Activated CD4-positive, alpha-beta memory T cell treated with anti-CD3 and anti-CD28 coated beads, Interleukin-2, amount 10 ng/mL, durations not matched to agents 7 days and 5 days (primary cell): ENCODE measurements at places on chromosomes 6 and 20. TPM values are rescaled to one million over a fixed set of nuclear protein-coding genes. Genes with fewer than 3 reads are reported as not detected.

GRCh38 chr6:139146317-139146726, 11.4 kb downstream of the HECA start:
- no peak for DNase-seq

- DNase-seq = no peak
Observed at GRCh38 chr6:79440598-79440997, 96.6 kb downstream of the LCA5 start.

GRCh38 chr6:34383161-34383631, 9.3 kb downstream of the NUDT3 start:
- DNase-seq = no peak

DNA sequence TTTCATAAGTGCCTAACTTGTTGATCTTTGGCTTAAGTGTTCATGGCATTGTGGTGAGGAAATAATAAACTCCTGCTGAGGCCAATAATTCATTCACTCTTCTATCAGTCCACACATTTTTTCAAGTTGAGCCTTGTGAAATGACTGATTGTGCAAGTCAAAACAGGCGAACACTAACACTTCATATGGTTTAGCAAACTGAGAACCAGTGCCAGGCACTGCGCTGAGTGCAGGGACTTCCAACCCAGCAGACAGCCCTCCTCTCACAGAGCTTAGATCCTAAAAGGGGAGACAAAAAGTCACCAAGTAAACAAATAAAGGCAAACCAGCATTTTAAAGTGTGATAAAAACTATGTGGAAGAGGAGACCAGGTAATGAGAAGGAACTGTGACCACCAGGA, 435.0 kb downstream of the PTPRT start:
- no peak for DNase-seq

DNA sequence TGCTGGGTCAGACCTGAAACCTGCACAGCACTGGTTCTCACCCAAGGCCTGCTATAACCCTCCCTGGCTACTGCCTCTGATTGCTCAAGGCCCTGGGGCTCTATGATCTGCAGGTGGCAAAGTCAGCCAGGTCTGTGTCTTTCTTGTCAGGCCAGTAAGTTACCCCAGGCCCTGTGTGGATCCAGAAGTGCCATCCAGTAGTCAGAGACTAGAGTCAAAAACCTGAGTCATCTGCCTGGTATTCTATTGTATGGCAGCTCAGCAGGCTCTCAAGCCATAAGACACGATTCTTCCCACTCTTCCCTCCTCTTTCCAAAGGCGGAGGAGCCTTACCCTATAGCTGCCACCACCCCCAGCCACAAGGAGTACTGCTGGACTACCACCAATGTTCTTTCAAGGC, 593.0 kb downstream of the FRK start:
- DNase-seq = no peak

DNA sequence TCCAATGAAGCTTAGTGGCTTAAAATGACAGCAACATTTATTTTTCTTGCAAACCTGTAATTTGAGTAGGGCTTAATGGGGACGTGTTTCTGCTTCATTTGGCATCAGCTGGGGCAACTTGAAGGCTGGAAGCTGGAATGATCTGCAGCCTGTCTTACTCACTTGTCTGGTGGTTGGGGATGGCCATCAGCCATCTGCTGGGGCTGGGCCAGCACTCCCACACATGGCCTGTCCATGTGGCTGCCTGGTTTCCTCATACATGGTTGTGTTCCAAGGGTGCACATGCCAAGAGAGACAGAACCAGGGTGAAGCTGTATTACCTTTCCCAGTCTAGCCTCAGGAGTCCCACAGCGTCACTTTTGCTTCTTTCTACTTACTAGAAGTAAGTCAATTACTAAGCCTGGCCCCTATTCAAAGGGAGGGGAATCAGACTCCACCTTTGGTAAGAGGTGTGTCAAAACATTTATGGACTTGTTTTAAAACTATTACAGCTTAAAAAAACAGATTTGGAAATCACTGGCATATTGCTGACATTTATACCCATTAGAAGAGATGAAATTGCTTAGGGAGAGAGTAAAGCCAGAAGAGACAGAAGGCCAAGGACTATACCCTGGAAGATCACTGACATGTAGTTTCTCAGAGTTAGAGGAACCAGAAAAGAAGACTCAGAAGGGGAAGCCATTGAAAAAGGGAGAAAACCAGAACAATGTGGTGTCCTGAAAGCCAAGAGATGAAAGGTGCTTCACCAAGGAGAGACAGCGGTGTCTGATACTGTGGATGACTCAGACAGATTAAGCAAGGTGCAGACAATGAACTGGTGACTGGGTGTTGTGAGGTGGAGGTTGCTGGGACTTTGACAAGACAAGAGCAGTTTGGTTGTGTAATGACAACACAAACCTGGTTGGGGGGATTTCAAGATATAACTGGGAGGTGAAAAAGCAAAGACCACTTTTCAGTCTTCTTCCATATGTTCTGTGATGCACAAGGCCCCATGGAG, 345.2 kb downstream of the GJA1 start:
- no peak for DNase-seq

DNA sequence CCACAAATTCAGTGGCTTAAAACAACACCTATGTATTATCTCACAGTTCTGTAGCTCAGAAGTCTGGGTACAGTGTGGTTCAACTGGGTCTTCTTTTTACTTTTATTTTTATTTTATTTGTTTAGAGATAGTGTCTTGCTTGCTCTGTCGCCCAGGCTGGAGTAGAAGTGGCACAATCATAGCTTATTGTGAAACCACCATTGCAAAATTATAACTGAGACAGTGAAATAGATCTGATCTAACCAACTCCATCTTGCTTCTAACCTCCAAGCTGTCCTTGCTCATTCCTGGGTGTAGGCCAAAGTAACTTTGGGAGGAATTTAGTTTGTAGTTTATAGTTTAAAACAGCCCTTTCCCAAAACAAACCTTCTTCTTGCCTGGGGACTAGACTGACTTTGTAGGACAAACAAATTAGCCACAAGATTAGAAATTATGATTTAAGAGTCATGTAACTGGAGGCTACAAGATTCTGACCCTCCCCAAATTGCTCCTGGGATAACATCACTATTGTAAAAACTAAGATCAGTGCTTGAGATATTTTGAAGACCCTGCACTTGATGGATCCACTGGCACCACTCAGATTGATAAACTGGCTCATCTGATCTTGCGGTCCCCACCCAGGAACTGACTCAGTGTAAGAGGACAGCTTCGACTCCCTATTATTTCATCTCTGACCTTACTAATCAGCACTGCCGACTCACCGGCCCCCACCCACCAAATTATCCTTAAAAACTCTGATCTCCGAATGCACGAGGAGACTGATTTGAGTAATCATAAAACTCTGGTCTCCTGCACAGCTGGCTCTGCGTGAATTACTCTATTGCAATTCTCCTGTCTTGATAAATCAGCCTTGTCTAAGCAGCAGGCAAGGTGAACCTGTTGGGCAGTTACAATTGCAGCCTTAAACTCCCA, 193.4 kb upstream of the CDYL start:
- no peak for DNase-seq

DNA sequence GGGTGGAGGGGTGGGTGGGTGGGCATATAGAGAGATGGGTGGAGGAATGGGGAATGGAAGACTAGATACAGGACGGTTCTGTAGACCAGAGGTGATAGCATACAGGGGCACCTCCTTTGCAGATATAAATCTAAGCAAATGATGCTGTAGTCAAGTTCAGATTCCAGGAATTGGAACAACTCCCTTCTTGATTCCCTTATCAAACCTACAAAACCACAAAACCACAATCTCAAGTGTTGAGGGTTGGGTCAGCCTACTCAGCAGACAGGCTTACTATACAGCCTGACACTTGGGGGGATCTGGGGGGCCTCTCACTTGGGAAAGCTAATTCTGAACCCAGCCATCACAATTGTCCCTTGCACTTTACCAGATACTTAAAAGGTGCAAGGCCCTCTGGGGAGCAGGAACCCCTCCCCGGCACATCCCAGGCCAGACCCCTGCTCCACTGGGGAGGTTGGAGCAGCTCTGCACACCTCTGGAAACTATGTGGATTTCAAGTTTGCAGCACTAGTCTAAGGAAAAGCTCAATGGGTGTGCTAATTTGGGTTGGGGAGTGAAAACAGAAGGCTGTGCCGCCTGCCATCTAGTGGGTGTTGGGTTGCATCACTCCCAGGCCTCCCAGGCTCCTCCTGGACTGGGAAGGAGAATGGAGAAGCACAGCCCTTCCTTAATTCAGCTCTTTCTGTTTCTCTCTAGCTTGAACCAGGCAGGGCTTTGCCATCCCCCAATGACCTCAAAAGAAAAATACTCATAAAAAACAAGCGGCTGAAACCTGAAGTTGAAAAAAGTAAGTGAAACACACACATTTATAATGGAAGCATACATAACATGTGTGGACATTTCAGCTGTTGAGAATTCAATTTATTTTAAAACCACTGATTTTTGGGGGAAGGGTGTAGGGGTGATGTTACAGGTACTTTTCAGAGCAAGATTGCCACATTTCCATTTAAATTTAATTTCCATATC, 121.2 kb upstream of the LAMP5 start:
- DNase-seq = no peak

DNA sequence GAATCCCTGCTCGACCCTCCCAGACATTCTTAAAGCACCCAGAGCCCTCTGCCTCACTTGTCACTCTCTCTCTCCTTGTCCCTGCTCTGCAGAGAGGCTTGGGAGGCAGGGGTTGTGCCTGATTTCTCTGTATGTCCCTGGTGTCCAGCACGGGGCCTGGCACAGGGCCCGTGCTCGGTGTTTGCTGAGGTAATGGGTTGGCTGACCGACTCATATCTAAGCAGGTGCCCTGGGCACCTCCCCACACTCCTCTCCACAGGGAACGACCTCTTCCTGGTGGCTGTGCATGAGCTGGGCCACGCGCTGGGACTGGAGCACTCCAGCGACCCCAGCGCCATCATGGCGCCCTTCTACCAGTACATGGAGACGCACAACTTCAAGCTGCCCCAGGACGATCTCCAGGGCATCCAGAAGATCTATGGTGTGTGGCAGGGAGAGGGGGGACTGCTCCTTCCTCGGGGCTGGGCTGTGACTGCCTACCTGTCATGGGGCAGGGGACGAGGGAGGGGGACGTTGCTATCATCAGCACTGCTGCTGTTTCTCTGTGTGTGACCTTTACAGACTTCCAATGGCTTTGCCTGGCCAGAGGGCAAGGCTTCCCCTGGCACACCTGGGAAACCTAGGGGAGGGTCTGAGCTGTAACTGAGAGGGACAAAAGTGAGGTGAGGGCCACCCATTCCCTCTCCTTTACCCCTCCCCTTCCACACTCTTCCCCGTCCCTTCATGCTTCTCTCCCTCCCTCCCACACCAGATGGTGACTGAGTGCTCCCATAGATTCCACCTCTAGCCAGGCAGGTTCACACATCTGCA, 14.2 kb downstream of the MMP24OS start:
- DNase-seq = no peak

GRCh38 chr6:88050140-88050818, 2.6 kb downstream of the SPACA1 start:
- DNase-seq = no peak

GRCh38 chr6:141878686-141879085, 254.0 kb upstream of the GJE1 start:
- DNase-seq = no peak

- no peak for DNase-seq
Observed at GRCh38 chr6:7621761-7622160, 31.8 kb downstream of the SNRNP48 start.

- no peak for DNase-seq
Observed at GRCh38 chr6:16198061-16198705, 40.2 kb upstream of the GMPR start.

- DNase-seq = no peak
Observed at GRCh38 chr6:75130784-75131183, 75.1 kb downstream of the COL12A1 start.

DNA sequence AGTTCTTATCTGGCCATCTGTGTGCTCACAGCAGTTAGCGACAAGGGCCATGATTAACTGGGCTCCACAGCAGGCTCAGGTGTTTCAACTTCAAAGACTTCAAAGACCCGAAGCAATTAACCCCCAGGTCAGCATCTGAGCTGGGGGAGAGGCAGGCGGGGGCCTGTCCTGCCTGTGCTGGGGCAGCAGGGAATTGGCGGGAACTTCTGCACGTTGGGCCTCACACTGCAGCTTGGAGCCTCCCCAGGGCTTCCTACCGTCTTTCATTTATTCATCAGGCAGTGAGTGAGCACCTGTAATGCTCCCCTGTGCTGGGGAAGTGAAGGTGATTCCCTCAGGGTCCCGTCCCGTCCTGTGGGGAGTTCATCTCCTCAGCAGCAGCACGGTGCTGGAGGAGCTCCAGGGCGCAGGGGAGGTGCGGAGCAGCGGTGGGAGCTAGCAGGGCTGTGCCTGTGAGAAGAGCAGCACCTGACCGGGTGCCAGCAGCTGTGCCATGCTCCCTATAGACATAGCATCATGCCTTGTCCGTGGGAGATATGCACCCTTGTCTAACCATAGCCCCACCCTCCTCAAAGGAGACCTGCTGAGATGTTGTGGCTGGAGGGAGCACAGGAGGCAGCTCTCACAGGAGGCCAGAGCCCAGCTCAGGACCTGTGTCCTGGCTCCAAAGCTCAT, 51.8 kb upstream of the FRMD1 start:
- no peak for DNase-seq

GRCh38 chr20:61252601-61253263, 671 bp downstream of the CDH4 start:
- no peak for DNase-seq

- DNase-seq = no peak
Observed at GRCh38 chr6:3329393-3330051, 70.8 kb downstream of the PSMG4 start.

DNA sequence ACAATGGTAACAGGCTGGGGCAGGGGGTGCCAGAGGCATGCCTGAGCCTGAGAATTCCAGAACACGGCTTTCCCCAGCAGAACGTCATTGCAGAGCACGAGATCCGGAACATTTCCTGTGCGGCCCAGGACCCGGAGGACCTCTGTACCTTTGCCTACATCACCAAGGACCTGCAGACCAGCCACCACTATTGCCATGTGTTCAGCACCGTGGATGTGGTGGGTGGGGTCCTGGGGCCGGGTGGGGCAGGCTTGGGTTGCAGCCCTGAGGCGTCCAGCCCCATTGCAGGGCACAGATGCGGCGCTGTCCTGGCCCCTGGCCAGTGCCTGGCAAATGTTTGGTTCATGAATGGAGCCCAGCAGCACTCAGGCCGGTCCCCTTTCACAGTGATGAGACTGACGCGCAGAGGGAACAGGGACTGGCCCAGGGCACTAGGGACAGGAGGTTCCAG, 57.1 kb downstream of the TCP11 start:
- DNase-seq = no peak

DNA sequence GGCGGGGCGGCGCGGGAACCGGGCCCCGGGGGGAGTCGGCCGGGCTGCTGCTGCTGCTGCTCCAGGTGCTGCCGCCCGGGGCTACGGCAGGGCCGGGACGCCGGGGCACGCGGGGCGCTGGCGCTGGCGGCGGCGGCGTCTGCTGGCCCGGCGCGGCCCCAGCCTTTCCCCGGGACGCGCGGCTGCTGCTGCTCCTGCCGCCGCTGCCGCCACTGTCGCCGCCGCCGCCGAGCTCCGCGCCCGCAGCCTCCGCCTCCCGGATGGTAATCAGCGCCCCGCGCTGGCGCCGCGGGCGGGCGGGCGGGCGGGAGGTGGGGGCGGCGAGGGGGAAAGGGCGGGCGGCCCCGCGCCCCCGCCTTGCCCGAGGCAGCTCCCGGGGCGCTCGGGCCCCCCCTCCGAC, 306 bp downstream of the EBF4 start:
- no peak for DNase-seq

The AIF1 gene
- 11.3 TPM for total RNA-seq

The PACSIN1 gene
- total RNA-seq = 2.2 TPM

The ANKRD66 gene
- not detected for total RNA-seq

The SAPCD1 gene
- total RNA-seq = 14.6 TPM

The REM1 gene
- not detected for total RNA-seq

The ADTRP gene
- total RNA-seq = 6.0 TPM

The FKBP1C gene
- 0.55 TPM for total RNA-seq

The CST4 gene
- not detected for total RNA-seq

The OR2B6 gene
- total RNA-seq = not detected

The TMEM217 gene
- 1.6 TPM for total RNA-seq

The MUCL3 gene
- total RNA-seq = not detected

The ADAM33 gene
- not detected for total RNA-seq
